Bone marrow (tissue), 2 donors: ENCODE measurements at places on chromosomes 7 and 10.
A peak's percentile ranks its signal among the peaks of the same experiment; 100 is the strongest.

GRCh38 chr10:1462994-1463633, 274.2 kb downstream of the ADARB2 start:
- no peak for DNase-seq

- no peak for DNase-seq
These were observed 276.6 kb upstream of the GALNT17 start for GRCh38 chr7:70855373-70855772.

DNA sequence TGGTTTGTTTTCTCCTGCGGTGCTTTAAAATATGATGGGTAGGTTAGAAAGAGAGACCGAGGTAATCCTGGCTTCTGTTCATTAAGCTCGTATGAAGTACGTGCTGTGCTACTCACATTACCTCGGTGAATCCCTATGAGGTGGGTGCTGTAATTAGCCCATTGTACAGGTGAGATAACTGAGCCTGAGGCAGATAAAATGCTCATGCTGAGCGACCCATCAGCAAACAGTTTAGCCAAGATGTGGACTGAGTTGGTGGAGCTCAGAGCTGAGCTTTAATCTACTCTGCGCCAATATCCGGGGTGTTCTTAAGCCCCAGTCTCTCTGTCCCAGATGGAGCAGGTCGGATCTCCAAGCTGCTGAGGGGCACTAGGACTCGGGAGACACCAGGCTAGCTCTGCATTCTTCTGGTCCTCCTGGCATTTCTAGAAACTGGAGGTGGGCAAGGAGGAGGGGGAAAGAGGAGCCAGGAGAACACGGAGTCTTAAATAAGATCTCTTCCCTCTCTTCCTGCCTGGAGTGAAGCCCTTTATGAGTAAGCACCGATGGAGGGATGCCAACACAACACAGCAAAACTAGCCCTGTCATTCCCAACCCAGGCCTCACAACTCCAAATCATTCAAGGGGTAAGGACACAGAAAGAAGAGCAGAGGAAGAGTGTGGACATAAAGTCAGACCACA, 458.5 kb downstream of the KCNMA1 start:
- DNase-seq = no peak

DNA sequence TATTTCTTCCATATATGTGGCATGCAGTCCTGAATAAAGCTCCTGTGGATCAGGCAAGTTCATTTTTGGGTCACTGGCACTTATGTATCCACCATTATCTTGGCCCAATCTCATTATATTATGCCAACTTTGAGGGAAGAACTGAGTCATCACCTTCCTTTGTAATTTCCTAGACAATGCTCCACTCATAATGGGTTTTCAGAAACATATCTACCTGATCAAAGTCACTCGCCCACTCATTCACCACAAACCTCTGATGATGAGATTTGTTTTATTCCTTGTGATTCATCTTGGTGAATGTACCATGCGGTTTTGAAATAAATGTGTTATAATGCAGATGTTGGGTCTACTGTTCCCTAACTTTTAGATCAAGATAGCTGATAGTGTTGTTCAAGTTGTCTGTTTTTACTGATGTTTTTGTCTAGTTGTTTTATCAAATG, 525.8 kb downstream of the KIF20B start:
- DNase-seq = no peak

- no peak for DNase-seq
These were observed 11.5 kb downstream of the TMEM176B start for GRCh38 chr7:150788474-150789269.

DNA sequence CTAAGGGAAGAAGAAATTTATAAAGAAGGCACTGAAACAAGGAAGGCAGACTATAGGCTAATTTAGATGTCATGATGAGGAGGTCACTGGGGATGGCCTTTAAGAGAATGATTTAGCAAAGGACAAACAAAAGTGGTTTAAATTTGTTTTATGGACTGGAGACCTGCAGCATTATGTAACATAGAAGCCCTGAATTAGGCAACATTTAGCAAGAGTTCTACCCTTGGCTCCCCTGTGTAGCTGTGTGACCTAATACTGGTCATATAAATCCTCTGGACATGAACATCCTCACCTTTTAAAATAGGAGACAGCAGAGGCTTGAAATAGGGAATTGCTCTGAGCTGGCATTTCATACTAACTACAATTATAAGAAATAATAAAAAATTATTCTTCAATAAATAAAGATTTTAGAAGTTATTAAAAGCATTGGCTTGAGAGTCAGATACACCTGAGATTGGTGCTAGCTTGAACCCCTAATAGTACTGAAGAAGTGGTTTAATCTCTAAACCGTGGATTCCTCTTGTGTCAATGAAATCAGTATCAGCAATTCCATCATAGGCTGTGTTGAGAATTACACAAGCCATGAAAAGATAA, 48.9 kb downstream of the RNLS start:
- DNase-seq = no peak

DNA sequence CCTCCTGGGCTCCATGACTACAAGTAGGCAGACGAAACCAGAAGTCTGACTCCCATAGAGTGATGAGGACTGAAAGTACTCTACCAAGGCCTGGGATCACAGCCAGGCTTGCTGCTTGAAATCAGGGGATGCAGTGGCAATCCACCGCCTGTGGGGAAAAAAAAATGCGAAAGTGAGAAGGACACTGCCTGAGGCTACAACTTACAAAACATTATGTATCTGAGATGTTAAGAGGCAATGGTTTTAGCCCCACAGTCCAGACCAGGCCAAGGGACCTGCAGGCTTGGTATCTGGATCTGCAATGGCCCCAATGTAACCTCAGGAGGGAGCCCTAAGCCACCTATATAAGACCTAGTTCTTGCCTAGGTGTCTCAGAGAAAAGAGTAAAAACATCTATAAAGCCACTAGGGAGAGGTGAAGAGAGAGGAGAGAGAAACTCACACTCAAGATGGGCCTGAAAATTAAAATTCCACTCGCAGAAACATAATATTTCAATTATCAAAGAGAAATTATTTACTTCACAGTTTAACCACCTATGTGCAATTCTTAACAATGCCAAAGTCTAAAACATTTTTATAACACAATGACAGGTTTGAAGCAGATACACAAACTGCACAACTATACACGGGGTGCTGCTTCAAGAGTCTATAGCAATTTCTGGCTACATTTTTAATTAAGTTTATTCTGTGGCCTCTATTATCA, 13.9 kb downstream of the DNAJC1 start:
- DNase-seq = no peak

- DNase-seq = no peak
These were observed 184.8 kb downstream of the CXCL12 start for GRCh38 chr10:44199991-44200655.

DNA sequence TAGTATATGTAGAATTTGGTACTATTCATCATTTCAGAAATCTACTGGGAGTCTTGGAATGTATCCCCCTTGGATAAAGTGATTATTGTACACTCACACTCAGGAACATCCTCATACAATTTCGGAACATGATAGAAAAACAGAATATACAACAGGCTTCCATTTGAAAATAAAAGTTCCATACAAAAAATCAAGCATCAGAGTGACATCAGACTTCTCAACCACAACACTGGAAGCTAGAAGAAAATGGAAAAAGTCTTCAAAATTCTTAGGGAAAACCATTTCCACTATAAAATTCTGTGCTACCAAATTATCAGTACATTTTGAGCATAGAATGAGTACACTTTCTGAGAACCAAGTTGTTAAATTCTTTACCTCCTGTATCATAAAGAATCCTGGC, 8.8 kb downstream of the LYZL1 start:
- DNase-seq = no peak

GRCh38 chr7:130922206-130923112, 188.5 kb upstream of the KLF14 start:
- no peak for DNase-seq

- DNase-seq = no peak
These were observed 7.6 kb upstream of the ADO start for GRCh38 chr10:62796896-62797295.

- DNase-seq = no peak
These were observed 110.0 kb downstream of the CAMK1D start for GRCh38 chr10:12459340-12459739.

DNA sequence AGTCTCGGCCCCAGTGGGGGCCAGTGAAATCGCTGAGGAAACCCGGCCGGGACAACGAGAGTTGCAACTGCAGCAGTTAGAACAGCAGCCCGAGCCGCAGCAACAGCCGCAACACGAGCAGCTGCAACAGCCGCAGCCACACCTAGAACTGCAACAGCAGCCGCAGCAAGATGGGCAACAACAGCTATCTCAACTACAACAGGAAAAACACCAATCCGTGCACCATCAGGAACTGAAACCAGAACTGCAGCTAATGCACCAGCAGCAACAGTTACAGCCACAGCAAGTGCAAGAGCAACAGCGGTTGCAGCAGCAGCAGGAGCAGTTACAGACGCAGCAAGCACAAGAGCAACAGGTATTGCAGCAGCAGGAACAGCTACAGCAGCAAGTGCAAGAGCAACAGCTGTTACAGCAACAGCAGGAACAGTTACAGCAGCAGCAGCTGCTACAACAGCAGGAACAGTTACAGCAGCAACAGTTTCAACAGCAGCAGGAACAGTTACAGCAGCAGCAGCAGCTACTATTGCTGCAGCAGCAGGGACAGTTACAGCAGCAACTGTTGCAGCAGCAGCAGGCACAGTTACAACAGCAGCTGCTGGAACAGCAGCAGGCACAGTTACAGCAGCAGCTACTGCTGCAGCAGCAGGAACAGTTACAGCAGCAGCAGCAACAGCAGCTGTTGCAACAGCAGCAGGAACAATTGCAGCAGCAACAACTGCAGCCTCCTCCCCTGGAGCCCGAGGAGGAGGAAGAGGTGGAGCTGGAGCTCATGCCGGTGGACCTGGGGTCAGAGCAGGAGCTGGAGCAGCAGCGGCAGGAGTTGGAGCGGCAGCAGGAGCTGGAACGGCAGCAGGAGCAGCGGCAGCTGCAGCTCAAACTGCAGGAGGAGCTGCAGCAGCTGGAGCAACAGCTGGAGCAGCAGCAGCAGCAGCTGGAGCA, 6.1 kb downstream of the ZNF853 start:
- no peak for DNase-seq

GRCh38 chr7:155815332-155816191, 3.3 kb upstream of the SHH start:
- DNase-seq = peak; percentile 14

DNA sequence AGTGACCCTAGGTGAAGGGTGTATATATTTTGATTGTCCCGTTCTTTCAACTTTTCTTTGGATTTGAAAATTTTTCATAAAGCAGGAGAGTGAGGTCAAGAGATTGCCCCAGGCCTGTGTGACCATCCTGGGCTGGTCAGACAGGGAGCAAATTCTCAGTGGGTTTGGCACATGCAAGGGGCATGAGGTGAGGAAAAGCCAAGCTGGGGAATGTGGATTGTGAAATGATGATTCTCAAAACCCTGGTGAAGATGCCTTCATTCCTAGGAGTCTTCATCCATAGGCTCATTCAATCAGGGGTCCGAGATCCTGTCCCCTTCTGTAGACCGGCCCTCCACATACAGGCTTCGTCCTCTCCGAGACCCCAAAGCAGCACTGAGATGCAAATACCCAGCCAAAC, 27.0 kb upstream of the FAM170B start:
- no peak for DNase-seq

GRCh38 chr7:6618621-6619020, 3.2 kb downstream of the ZNF853 start:
- no peak for DNase-seq

DNA sequence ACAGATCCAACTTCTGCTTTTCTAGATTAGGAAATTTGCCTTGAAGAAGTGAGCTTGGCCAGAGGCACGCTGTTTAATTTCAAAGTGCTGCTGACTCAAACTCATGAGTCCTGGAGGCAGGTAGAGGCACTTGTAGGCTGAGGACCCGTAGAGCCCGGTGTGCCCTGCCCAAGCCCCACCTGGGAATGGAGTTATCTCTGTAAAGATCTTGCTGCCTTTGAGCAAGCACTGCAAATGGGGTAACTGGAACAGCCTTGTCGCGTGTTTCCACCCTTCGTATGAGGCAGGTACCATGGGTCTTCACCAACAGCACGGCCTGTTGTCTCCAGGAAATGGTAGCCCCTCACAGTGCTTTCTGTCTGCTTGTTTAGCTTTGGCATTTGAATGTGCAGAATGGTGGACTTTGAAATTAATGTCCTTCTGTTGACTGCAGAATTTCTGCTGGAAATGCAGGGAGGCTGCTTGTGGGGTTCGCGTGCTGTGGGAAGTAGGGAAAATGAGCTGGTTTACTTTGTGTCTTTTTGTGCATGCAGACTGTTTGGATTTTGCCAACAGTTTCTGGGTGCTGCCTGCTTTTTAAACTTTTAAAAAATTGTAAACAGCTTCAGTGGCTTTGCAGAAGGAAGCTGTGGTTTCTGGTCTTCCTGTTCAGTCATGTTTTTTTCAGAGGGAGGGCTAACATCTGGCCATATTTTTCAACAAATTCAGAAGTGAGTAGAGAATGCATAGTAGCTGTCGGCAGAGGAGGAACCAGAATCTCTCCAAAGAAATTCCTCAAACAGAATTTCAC, 27.2 kb downstream of the CCM2 start:
- DNase-seq = peak; percentile 89

GRCh38 chr7:138186951-138187351, 110.7 kb downstream of the AKR1D1 start:
- DNase-seq = no peak

GRCh38 chr7:94062372-94062771, 58.2 kb upstream of the BET1 start:
- no peak for DNase-seq

DNA sequence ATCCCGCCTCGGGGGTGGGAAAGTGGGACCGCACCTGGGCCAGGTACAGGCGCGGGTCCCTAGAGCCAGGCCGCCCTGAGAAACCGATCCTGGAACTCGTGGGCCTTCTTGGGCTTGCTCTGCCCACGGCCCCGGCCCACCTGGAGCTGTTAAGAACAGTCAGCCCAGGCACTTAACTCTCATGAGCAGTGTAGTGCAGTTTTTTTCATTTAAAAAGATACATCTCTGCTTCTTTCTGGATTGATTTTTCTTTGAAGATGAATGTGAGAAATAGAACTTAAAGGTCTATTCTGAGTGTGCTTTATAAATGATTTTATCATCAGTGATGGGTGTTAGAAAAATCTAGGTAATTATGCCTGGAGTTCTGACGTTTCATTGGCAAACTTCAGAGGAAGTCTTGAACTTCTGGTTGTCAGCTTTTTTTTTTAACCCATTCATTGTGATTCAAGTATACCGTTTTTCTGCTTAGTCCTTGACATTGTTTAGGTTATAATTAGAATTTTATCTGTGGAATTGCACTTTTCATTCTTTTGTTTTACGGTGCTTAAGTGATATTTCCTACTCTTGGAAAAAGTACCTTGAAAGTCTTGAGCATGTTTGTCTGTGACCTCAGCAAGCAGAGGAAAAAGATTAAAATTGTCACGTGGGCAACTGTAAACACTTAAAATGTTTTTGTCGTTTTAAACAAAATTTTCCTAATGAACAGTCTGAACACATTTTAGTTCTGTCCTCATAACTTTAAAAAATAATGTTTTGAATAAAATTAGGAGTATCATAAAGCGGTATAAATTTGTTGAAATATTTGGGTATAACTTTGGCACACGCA, 906 bp downstream of the CDK1 start:
- no peak for DNase-seq

GRCh38 chr10:88617772-88618300, 31.3 kb downstream of the LIPJ start:
- no peak for DNase-seq

DNA sequence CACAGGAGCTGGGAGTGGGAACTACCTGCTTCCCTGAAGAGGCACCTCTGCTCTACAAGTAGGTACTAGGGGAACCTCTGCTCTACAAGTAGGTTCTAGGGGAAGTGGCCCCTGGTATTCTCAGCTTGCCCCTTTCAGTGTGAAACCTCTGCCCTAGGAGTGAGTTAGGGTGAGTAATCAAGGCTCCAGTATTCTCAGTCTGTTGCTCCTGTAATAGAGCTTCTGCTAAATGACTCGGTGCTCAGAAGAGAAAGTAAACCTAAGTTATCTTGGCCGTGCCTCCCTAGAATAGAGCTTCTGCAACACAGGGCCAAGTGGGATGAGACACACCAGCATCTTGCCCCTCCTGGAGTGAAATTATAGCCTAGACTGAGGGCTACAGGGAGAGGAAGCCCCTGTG, 13.4 kb upstream of the RASSF4 start:
- DNase-seq = no peak
